NCI-H2107 (cell line): ENCODE measurements at places on chromosomes 1 and 21.

- DNase-seq = no peak
Observed at GRCh38 chr1:39992234-39992633, 37.3 kb downstream of the MFSD2A start.

DNA sequence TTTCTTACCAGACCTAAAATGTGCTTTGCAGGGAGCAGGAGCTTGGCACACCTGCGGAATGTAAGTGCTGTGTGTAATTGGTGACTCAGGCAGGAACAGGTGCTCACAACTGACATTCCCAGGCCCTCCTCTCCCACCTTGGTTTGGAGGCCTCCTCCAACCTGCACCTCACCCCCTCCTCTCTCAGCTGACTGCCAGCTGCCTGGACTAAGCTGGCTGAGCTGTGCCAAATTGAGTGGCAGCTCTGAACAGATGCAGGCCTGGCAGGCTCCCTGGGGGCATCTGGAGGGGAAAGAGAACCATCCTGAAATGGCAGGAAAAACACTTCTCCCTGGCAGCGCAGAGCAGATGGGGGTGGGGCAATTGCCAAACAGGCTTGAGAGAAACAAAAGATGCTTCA lies 91.7 kb upstream of the PGBD5 start:
- DNase-seq = peak; percentile 69

GRCh38 chr1:178692564-178693327 lies 32.3 kb upstream of the RALGPS2 start:
- DNase-seq = no peak

DNA sequence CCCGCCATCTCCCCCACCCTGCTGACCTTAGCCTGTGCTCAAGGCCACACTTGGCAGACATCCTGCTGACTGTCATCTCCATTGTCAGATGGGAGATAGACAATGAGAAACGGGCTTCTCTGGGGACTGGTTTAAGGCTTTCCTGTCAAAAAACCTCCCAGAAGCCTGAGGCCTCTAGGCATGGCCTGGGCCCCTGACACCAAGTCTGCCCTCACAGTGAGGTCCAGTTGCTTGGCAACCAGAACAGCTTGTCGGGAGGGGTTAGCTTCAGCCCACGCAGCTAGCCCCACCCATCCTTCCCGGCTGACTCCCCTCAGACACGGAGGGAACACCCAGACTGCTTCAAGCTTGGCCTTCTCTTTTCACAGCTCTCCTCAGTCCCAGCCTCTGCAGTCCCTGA lies 11.0 kb downstream of the PLEKHA6 start:
- no peak for DNase-seq

DNA sequence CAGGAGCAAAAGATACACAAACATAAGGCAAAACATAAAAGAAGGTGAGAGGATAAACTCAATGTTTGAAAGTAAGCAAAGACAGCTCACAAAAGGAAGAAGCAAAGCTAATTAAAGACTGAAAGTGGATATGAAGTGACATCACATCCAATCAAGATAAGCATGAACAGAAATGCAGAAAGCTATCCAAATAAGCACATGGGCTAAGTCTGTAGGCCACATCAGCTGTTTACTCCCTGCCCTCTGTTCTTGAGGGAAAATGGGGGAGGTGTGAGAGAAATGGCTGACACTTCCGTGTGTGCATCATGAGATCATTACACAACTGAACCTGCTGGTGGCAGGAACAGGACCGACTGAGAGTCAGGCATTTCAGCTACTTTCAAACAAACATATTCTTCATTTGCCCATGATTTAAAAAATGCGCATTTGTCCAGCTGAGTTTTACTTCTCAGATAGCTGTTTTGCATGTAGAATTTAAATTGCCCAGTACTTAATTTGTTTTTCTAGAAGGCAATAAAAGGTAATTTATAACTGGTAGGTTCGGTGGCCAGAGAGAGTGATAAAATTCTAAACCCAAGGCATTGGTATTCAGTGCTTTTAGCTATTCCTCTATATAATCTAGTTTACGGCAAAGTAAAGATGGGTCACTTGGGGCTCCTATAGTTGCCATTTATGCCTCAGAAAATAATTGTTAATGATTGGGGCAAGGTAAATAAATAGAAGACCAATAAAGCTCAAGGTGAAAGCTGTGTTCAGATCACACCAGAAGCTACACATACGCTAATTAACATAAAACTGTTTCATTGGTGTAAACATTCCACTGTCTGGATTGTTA lies 27.2 kb upstream of the MAN1A2 start:
- peak; percentile 37 for DNase-seq

GRCh38 chr1:22290157-22290556 lies 147.3 kb upstream of the WNT4 start:
- no peak for DNase-seq

- no peak for DNase-seq
Observed at GRCh38 chr1:232687304-232687703, 57.4 kb upstream of the SIPA1L2 start.

- peak; percentile 66 for DNase-seq
Observed at GRCh38 chr1:27306892-27307761, 14.8 kb upstream of the TMEM222 start.

DNA sequence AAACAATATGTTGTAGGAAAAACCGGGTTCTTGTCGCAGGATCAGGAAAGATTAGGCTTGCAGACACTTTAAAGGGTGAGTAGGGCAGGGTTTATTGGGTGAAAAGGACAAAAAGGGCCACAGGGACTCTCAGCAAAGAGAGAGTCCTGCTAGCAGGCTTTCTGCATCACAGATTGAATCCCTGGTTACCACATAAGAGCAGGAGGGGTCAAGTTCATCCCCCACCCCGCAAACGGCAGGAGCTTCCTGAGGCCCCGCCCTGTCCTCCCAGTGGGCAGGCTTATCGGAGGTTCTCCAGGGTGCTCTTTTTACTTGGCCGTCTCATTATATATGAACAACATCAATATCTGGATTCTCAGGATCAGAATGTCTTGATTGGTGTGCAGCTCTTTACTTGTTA lies 47.7 kb downstream of the SYCP1 start:
- no peak for DNase-seq

DNA sequence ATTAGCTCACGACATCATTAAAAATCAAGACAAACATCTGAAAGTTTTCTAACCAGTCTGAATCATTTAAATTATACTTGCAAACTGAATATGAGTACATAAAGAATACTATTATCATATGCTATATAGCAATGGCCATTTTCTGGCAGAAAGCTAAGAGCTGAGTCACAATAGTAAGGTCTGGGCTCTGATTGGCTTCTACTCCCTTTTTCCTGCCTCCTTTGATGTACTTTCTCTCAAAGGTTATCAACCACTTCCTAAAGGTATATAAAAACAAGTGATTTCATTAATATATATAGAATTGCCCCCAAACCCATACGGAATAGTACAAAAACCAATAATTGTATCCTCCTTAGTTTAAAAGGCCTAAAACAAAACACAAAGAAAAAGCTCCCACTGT lies 7.0 kb downstream of the KCNA3 start:
- DNase-seq = no peak

DNA sequence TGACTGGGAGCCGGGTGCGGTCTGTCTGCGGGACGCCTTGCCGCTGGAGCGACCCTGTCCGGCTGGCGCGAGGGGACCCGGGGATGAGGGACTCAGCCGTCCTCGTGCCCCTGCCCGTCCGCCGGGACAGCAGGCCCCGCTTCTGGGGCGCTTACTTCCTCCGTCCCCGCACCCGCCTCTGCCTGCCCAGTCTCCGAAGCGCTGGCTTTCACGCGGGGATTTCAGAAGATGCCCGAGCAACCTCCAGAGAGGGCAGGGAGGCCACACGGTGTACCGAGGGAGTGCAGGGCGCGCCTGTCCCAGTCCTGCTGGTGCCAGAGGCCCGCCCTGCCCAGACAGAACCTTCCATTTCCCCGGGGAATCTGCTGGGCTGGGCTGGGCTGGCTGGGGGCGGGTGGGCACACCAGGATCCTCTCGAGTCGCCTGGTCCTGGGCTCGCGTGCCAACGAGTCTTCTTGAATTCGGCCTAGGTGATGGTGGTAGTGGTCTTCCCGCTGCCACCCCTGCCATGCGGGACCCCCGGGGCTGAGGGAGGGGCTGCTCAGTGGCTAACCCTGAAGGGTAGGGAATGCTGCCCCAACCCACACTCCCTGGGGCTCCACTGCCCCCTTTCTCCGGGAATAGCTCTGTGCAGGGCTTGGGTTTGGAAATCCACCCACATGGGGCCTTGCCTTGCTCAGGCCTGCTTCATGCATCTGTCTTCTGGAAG lies 2.5 kb upstream of the TRPM2 start:
- no peak for DNase-seq

DNA sequence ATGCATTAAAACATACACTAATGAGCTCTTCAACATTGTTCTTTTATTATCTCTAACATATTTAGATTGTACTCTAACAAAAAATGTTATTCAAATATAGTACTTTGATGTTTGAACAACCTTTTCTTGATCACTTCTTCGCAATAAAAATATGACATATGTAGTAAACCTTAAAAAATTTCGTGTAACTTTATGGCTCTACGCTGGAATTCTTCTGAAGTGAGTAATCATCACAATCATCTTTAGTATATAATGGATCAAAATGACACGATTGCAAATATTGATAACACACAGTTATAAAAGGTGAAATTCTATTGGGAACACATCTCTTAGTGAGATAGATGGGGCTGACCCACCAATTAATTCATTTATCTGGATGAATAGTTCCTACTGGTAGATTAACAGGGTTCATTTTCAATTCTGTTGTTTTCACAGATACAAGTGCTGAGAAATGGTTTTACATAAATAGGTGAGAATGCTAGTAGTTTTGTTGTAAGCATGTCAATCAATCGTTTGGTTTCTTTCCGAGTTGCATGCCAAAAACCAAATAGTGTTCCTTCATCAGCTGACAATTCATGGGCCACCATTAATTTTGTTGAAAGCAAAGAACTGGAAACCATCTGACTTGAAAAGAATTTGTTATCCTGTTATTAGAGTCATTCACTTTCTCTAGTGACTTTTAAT lies 1.5 kb upstream of the ZMPSTE24 start:
- no peak for DNase-seq

GRCh38 chr21:25980710-25981109 lies 189.9 kb downstream of the APP start:
- no peak for DNase-seq

DNA sequence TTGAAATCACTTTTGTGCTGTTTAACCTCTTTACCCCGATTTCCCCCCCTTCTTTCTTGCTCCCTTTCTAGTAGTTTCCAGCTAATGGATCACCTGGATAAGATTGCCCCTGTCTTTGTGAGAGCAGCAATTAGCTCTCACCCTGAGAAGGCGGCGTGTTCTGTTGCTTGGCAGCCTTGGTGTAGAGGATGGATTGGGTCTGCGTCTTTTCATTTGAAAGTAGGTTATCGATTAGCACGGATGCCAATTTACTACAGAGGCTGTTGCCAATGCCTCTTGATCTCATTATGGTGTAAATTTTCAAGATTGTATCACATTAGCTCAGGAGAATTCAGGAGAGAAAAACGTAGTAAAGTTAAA lies 26.4 kb downstream of the KIF26B start:
- no peak for DNase-seq

GRCh38 chr1:48051466-48052126 lies 54.4 kb upstream of the TRABD2B start:
- no peak for DNase-seq

DNA sequence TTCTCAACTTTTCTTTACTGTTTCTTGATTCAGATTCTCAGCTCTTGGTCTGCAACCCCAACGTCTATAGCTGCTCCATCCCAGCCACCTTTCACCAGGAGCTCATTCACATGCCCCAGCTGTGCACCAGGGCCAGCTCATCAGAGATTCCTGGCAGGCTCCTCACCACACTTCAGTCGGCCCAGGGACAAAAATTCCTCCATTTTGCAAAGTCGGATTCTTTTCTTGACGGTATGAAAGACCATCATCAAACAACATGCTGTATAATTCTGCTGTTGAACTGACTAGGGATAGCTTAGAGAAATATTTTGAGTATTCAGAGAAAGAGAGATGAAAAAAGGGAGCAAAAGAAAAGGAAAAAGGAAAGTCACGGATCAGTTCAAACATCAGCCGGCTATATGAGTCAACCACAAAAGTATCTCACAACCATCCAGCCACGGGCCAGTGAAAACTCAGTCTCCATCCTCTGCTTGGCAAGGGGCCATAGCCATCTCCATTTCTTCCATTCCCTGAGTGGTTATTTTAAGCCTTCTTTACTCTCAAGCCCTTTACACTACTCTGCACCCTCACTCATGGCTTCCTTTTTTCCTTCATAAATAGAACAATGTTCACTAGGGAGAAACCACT lies 14.1 kb downstream of the DNASE2B start:
- no peak for DNase-seq

DNA sequence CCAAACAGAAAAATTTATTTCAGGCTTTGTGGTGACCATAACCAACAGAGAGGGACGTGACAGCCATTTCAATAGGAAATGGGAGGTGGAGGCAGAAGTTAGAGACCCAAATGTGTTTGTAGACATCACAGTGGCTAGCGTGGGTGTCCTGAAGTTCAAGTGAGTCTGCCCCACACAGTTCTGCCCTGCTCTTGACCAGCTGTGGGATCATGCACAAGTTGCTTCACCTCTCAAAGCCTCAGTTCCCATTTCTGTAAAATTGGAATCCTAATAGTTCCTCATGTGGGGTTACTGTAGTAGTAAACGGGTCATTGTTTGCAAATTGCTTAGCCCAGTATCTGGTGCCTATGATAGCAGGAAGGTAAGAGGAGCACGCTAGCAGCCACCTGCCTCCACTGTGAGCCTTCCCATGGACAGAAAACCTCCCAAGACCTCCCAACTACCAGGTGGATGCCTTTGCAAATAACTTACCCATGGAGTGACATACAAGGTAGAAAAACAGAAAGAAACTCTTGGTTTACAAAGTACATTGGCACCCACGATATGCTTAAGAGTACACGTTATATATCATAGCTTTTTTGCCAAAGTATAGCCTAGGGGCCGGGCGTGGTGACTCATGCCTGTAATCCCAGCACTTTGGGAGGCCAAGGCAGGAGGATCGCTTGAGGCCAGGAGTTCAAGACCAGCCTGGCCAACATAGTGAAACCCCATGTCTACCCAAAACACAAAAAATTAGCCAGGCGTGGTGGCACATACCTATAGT lies 29.1 kb downstream of the FHAD1 start:
- no peak for DNase-seq
